ENCODE measurements at places on chromosomes 16 and 17.

DNA sequence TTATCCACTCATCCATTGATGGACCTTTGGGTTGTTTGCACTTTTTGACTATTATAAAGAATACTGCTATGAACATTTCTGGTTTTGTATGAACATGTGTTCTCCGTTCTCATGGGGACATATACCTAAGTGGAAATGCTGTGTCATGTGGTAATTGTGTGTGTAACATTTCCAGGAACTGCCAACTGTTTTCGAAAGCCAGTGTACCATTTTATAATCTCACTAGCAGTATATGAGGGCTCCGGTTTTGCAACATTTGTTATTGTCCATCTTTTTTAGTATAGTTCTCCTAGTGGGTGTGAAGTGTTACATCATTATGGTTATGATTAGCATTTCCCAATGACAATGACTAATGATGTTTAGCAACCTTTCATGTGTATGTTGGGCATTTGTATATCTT is 5.1 kb upstream of the TRIM25 start:
- peak; percentile 43 for DNase-seq

GRCh38 chr16:65106757-65107156 is 15.1 kb downstream of the CDH11 start:
- no peak for DNase-seq

GRCh38 chr17:15029469-15029868 is 235.7 kb downstream of the PMP22 start:
- DNase-seq = no peak

- DNase-seq = no peak
Measured at GRCh38 chr17:28372203-28372944, 880 bp downstream of the SARM1 start.

DNA sequence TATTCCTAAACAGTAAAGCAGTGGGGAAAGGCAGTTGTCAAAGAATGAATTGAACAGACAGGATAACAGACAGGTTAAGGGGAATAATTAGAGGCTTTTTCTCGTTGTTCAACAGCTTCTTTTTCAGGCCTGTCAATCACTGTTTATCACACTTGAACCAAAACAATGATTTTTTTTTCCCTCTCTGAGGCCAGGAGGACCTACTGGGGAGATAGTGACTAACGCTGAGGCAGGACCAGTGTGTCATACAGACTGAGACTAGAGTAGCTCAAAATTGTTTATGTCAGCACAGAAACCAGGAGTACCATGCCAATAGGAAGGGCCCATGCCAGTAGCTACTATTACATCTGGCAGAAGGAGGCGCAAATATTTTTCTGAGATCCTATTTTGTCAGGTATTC is 41.3 kb upstream of the NLK start:
- DNase-seq = no peak

DNA sequence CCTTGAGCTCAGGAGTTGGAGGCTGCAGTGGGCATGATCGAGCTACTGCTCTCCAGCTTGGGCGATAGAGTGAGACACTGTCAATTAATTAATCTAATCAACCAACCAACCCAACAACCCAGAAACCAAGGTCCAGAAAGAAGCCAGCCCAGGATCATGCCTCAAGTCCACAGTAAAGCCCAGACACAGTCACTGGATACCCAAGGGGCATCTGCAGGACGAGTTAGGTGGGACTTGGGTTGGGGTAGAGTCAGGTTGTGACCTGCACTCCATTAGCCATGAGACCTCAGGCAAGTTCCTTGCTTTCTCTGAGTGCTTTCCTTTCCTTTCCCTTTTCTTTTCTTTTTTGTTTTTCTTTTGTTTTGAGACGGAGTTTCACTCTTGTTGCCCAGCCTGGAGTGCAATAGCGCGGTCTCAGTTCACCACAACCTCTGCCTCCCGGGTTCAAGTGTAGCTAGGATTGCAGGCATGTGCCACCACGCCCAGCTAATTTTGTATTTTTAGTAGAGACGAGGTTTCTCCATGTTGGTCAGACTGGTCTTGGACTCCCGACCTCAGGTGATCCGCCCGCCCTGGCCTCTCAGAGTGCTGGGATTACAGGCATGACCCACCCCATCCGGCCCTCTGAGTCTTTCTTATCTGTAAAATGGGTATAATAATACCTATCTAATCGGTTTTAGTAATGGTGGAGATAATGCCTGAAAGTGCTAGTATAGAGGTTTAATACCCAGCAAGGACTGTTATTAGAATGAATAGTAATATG is 3.5 kb upstream of the HSD17B1 start:
- DNase-seq = no peak

DNA sequence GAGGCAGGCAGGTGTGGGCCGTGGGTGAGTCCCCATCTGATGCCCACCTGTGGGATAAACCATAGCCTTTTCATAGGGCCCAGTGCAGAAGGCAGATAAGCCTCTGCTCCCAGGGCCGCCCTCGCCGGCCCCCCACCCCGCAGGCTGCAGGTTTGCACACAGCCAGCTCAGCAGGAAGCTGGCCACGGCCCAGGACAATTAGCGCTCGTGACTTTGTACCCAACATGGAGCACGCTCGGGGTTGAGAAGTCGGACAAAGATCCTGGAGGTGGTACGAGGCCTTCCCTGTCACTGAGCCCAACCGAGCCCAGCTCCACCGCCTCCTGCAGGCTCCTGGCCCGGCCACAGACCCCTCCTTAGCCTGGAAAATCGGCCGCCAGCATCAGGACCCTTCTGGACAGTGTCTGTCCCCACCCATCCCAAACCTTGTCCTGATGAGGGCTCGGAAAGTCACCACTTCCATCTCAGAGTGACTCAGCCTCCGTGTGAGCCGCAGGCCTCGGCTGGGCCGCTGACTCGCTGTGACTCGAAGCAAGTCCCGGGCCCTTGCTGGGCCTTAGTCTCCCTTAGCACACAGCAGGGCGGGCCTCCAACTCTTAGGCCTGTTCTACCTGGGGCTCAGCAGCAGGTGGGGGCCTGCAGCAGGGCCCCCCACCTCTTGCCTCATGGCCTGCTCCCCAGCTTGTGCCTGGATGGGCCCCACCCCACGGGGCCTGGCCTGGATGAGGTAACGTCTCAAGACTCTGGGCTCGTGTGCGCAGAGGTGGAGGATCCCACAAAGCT is 22.7 kb downstream of the FAM83G start:
- no peak for DNase-seq

DNA sequence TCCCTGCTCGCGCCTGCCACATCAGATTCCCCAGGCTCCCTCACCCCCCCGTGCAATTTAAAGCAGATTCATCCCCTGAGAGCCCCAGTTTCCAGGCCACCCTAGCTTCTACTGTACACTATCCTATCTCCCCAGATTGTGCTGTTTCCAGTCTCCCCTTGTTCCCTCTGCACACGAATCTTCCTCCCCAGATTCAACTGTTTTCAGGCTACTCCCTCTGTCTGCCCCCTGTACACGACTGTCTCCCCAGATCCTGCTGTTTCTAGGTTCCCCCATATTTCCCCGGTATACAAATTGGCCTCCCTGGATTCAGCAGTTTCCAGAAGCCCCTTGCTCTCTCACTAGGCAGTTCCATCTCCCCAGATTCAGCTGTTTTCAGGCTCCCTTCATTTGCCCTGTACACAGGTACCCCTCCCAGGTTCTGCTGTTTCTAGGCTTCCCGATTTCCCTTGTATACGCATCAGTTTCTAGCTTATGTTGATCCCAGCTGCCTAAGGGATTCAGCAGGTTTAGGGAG is 22.9 kb downstream of the COPZ2 start:
- DNase-seq = no peak

DNA sequence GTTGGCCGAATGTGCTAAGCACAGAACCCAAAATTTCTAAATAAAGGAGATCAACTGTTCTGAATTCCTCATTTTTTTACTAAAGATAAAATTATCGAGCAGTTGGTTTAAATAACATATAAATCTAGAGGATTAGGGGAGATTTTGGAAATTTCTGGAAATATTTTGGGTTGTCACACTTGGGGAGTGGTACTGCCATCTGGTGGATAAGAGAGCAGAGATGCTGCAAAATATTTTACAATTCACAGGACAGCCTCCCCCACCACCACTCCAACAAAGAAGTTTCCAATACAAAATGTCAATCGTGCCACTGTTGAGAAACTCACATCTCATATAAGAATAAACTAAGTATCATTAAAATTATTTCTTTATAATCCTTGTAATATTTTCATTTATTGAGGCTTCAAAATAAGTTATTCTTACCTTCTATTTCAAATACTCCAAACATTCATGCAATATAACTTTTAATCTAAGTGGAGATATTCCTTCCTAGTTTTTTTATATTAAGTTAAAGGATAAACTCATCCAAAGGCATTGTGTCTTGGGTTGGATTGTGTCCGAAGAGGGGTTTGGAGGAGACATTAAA is 17.0 kb upstream of the ABCA8 start:
- no peak for DNase-seq

All from CD4-positive, alpha-beta T cell treated with Interleukin-4 for 1 hour (primary cell).